ENCODE measurements at places on chromosomes 4 and X.
A peak's percentile ranks its signal among the peaks of the same experiment; 100 is the strongest.

- no peak for DNase-seq
Observed at GRCh38 chr4:108762559-108763225, at the start of gene ETNPPL. TSS of gene ETNPPL (minus strand) at chr4:108763053. CDS start at chr4:108762898, 155 bp downstream.

DNA sequence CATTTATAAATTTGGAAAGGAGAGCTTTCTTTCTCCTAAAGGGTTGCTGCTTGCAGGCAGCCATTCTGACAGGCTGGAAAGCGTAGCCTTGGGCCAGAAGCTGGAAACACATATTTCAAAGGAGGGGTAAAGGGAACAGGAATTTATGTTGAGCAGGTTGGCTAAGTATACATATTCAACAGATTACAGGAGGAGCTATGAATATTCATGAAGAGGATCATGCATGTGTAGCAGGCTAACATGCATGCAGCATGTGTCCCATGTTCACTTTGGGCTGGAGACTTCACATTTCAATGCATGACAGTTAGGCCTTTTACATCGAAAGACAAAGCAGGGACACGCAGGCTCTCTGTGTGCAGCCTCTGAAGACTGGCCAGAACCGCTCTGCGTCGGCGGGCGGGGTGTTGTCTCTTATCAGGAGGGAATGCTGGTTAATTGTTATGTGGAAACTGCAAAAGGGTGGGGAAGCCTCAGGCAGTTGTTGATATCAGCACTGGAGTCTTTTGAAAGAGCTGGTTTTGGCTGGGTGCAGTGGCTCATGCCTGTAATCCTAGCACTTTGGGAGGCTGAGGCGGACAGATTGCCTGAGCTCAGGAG, 31.5 kb downstream of the CASP3 start:
- DNase-seq = no peak

GRCh38 chr4:17317526-17317925, 194.4 kb downstream of the QDPR start:
- DNase-seq = no peak

DNA sequence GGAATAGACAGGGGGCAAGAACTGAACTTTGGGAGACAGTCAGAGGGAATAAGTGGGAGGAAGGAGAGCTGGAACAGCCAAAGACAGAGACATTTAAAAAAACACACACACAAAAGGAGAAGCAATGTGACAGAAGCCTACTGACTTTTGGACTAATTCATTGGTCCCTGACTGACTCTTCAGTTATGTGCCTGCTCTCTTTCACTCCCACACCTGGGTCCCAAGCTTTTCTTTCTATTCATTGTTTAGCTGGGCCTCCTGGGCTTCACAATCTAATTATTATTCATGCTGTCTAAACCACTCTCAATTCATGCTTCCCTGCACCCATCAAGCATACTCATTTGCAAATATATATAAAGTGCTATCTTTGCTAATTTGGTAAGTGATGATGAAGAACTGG, 139.2 kb upstream of the IRS4 start:
- no peak for DNase-seq

DNA sequence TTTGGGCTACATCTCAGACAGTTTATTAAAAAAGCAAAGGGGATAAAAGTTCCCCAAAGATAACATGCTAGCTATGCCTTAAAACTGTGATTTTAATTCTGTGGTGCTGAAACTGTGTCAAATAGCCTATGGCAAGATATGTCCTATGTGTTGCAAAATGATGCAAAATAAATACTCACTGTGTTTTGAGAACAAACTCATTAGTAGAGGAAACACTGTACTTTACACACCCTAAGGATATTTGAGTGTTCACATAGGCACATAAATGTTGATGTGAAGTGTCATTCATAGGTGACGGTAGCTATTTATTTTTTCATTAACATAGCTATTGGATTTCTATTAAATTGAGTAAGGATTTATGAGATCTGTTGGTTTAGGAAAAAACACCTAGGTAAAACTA, 351.9 kb downstream of the FAT4 start:
- DNase-seq = no peak

DNA sequence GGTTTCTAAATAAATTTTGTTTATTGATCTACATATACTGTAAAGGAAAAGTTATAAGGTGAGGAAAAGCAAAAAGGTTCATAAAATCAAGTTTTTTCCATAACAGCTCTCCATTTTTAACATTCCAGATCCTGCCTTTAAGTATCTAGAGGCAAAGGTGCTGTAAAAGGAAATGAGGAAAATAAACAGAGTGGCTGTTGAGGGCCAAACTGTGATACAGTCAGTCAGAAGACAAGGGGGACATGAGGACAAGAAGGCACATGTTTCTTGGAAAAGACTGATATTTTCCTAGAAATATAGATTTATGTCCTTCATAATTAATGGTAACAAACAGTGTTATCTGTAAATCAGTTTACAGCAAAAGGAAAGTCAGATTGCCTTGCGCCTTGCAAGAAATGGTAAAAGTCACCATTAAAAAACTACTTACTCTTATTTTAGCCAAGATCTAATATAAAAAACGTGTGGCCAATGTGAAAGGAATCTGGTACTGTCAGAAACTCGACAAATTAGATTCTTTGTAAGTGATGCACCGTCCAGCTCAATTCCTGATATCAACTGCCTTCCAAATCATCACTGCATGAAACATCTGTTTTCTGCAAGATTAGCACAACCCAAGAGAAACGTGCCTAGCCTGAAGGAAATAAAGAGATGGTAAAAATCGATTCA, 34.0 kb upstream of the VEGFD start:
- no peak for DNase-seq

GRCh38 chr4:146159384-146160058, 16.0 kb upstream of the LSM6 start:
- no peak for DNase-seq

- no peak for DNase-seq
Observed at GRCh38 chr4:6012200-6012599, 6.0 kb downstream of the C4orf50 start.

GRCh38 chr4:139333046-139333445, 30.8 kb upstream of the NDUFC1 start:
- no peak for DNase-seq

- DNase-seq = no peak
Observed at GRCh38 chr4:169956091-169956843, 69.9 kb downstream of the MFAP3L start.

DNA sequence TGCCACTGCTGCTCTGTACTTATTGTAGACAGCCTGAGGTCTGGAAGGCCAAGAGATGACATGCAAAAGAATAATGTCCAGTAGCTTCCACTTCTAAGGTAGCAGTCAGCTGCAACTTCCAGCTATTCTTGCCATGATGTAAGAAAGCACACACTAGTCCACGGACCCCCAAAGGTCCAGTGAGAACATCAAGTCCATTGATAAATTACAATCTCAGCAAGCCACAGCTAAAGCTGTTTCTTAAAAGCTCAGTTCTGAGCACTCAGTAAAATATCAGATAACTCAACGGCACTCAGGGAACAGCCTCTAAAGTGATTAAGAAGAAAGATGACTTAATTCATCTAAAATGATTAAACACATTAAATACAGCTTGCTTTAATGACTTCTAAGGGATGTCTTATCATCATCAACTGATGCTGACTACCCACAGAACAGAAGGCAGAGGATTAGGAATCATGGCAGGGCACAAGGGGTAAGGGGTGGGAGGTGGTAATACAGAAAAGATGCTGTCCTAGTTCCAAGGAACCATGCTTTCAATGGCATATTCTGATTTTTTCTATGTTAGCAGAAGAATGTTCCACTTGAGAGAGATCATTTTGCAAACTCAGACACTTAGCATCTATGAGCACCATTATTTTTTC, 99.1 kb upstream of the CBR4 start:
- DNase-seq = no peak

- no peak for DNase-seq
Observed at GRCh38 chr4:52098618-52099017, 47.5 kb downstream of the SPATA18 start.

- DNase-seq = no peak
Observed at GRCh38 chrX:124827258-124827845, 481.0 kb downstream of the SH2D1A start.

GRCh38 chr4:183959319-183960045, 54.4 kb downstream of the STOX2 start:
- no peak for DNase-seq

- DNase-seq = no peak
Observed at GRCh38 chr4:1241466-1241935, 7.4 kb downstream of the CTBP1 start.

GRCh38 chr4:168632301-168632725, 135.5 kb downstream of the PALLD start:
- no peak for DNase-seq

DNA sequence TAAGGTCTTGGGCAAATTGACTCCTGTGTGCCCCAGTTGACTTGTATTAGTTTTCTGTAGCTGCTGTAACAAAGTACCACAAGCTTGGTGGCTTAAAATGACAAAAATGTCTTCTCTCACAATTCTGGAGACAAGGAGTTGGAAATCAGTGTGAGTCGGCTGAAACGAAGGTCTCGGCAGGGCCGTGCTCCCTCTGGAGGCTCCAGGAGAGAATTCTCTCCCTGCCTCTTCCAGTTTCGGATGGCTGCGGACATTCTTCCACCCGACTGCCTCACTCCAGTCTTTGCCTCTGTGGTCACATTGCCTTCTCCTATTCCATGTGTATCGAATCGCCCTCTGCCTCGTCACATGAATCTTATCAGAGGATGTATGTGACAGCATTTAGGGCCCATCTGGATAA, 66.0 kb upstream of the PHOX2B start:
- no peak for DNase-seq

- peak; percentile 46 for DNase-seq
Observed at GRCh38 chr4:38759113-38759789, 23.5 kb downstream of the TLR10 start.

- no peak for DNase-seq
Observed at GRCh38 chrX:47448165-47448806, 34.7 kb downstream of the ZNF41 start.

DNA sequence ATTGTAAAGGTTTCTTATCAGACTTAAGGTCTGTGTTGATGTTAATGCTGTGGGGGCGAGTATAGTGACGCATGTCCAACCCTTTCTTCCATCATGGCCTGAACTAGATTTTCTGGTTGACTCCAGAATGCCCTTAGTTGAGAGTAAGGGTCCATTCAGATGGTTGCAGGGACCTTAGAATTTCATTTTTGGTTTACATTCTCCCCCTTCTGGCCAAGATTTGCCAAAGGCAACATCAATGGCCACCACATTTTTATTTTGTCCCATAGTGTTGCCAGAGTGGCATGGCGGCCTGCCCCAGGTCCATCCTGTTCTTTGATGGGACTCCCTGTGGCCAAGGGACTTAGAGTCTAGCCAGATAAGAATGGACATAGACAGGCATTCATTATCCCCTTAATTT, 368.5 kb downstream of the GPM6A start:
- DNase-seq = no peak

- DNase-seq = no peak
Observed at GRCh38 chrX:110734271-110734670, 61.3 kb downstream of the CHRDL1 start.

- no peak for DNase-seq
Observed at GRCh38 chr4:137659431-137659830, 127.1 kb upstream of the PCDH18 start.

- no peak for DNase-seq
Observed at GRCh38 chr4:87574996-87575395, 33.3 kb upstream of the DSPP start.

DNA sequence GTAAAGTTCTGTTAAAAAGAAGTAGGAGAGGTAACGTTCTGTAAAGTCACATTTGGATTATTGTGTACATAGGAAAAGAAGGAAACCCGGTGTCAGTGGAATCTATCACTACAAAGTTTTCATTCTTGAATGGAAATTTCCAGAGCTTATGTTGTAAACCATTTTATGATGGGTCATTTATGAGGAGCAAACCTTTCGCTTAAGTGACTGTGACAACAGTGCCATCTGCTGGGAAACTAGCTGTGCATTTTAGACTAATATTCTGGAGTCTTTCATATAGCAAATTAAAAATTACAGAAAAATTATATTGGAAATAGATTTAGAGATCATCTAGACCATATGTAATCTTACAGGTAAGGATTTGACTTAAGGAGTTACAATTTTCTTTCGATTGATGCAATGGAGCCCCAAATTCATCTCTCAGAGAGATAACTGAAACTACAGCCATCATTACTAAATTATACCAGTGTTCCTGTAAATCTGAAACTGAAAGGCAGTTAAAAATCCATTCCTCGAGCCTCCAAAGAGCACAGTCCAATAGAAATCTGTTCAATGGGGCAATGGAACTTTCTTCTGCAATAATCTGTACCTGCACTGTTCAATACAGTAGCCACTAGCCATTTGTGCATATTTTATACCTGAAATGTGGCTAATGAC, 26.9 kb downstream of the ASB9 start:
- DNase-seq = no peak

- DNase-seq = no peak
Observed at GRCh38 chr4:157667836-157668235, 447.3 kb downstream of the GRIA2 start.

DNA sequence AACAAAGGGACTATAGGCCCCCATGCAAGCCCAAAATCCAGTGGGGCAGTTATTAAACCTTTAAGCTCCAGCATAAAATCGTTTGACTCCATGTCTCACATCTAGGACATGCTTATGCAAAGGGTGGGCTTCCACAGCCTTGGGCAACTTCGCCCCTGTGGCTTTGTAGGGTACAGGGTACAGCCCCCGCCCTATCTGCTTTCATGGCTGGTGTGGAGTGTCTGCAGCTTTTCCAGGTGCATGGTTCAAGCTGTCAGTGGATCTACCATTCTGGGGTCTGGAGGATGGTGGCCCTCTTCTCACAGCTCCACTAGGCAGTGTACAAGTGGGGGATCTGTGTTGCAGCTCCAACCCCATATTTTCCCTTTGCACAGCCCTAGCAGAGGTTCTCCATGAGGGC, 559.8 kb upstream of the TECRL start:
- DNase-seq = no peak

GRCh38 chr4:97457253-97457652, 686.0 kb downstream of the STPG2 start:
- DNase-seq = no peak

- no peak for DNase-seq
Observed at GRCh38 chrX:46477435-46477834, 67.8 kb downstream of the ZNF674 start.

DNA sequence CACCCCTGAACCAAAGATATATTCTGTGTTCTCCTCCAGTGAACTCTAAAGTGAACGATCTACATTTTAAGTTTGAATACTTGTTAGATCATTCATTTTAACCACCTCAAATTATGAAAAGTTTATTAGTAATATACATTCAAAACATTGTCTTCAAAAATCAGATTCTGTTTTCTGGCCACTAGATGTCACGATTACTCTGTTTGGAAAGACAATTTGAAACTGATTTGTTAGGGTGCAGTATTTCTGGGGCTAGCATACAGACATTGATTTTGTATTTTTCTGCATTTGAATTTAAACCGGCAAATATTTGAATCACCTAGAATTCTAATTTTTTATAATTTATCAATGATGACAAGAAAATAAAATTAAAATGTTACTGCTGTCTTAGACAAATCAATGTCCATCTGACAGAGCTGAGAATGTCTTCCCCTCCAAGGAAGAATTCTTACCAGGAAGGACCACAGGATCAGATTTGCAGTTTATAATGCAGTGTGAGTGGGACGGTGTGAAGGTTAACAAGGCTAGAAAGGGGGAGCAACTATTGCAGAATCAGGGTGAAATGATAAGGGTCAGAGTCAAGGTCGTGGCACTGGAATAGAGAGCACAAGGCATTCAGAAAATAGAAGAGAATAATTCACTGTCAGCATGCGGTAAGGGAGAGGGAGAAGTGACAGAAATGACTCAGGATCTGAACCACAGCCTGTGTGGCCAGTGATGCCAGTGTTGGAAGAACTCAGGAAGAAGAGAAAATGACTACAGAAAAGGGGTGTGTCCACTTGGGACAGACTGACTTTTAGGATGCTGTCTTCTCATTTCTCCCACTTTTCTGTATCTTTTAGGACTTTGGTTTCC, 91.6 kb downstream of the ANXA10 start:
- no peak for DNase-seq

- no peak for DNase-seq
Observed at GRCh38 chr4:1294891-1295290, 5.2 kb downstream of the MAEA start.
